ENCODE measurements at places on chromosomes 6 and 20.

- DNase-seq, result no peak
Measured at GRCh38 chr6:37826188-37826587, 6.7 kb downstream of the ZFAND3 start.

GRCh38 chr20:36720510-36720909 is 25.4 kb downstream of the NDRG3 start:
- no peak for DNase-seq

- no peak for DNase-seq
Measured at GRCh38 chr6:132933090-132933489, 118.7 kb downstream of the RPS12 start.

- DNase-seq, result no peak
Measured at GRCh38 chr6:116543149-116543548, 2.3 kb downstream of the TRAPPC3L start.

GRCh38 chr6:104162036-104162669 is 697.6 kb downstream of the HACE1 start:
- DNase-seq, result no peak

GRCh38 chr6:93828553-93828952 is 409.2 kb upstream of the EPHA7 start:
- DNase-seq, result no peak

GRCh38 chr6:31049518-31049917 is 39.2 kb downstream of the MUC22 start:
- no peak for DNase-seq

DNA sequence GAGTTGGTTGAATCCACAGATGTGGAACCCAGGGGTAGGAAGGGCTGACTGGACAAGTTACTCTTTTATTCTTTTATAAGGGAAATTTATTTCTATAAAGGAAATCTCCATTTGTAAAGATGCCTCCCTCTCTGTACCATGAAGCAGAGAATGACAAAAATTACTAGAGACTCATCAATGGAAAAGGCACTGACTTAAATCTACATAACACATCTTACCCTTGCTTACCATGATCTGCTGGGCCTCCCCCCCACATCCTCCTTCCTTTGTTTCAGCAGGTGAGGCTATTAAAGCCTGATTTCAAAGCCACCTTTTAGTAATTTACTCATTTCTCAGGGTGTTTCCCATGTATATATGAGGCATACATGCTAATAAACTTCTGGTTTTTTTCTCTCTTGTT is 130.2 kb upstream of the HDDC2 start:
- no peak for DNase-seq

DNA sequence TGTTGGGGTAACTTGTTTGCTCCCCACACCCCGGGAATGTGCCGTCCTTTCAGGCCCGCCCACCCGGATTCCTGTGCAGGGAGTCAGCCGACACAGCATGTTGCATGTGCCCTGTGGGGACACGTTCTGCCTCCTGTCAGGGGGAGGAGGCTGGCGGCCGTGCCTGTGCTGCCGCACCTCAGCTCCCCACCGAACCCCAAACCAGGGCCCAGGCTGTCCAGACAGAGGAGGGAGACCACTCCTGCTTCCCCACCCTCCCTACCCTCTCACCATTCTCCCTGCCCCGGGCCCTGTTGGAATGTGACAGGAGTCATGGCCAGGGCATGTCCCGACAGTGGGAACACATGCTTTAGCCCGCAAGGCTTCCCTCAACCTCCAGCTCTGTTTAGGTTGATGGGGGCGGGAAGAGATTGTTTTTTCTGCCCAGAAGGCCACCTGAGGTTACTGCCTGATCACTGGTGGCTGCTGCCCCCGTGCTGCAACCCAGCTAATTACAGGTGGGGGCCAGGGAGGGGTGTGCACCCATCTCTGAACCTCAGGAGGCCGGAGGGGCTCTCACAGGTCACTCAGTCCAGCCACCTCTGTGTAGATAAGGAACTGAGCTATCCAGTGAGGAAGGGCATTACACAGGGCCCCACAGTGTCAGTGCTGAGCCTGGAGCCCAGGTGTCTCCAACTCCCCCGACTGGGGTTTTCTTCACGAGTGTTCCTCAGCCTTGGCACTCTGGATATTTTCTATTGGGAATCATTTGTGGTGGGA is 13.6 kb downstream of the LRRC73 start:
- DNase-seq, result peak; percentile 26

- no peak for DNase-seq
Measured at GRCh38 chr6:7617801-7618764, 28.1 kb downstream of the SNRNP48 start.

DNA sequence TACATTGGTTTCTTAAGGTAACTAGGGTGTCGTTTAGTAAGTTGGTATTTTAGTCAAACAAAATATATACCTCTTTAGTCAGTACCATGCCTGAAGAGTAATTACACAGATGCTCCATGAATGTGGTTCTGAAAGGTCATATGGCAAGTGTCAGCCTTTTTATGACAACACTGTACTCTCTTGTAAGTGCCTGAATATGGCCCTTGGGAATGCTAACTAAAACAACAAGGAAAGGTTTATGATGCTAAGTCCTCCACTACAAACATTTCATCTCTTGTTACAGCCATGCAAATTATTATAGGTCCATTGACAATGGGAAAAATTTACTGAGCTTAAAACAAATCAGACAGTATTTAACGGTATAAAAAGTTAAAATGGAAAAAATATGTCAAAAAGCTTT is 39.0 kb upstream of the SUPT3H start:
- no peak for DNase-seq

DNA sequence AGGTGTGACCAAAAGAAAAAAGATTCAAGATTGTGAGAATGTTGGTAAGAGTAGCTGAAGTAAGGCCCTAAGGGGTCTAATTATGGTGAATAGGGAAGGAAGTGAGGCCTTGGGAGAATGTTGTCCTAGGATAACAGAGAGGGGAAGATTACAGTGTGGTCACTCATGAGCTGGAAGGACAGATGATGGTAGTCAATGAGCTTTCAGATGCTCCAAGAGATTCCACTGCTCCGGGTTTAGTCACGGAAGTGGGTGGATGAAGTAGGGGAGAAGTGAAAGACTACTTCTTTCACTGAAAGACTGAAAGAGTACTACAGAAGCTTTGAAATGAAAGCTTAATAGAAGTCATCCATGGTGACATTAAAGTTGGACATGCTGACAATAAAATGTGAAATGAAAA is 108.5 kb downstream of the MMS22L start:
- no peak for DNase-seq

DNA sequence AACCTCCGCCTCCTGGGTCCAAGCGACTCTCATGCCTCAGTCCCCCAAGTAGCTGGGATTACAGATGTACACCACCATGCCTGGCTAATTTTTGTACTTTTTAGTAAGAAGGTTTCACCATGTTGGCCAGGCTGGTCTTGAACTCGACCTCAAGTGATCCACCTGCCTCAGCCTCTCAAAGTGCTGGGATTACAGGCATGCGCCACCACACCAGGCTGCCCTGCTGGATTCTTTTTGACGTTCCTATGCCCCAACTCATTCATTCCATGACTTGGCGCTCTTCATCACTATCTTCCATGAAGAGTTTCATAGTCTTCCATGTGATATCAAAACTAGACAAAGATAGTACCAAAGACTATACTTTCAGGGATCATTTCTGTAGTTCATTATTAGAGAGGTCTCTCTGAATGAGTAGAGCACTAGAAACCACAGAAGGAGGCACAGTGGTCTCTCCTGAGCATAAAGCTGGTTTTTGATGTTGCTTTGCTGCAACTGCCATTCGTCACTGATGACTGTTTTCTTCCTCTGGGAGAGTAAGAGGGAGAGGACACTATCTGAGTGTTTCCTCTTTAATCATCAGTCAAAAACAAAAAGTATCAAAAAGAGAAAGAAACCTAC is 23.5 kb downstream of the DNAAF9 start:
- DNase-seq, result no peak

DNA sequence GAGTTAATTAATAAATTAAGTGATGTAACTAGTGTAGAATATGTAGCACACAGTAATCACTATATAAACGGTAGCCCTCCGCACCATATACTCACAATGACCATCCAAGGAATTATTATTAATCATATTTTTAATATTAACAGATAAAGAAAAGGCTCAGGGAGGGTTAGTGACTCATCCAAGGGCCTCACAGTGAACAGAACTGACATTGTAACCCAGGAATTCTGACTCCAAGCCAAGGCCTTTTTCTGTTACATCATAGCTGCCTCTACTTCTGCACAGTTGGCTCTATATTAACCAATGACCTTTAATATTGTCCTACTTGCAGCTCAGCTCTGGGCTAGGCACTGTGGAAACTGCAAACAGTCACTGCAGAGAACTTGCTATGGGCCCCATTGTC is 117.5 kb upstream of the SIRPG start:
- DNase-seq, result no peak

DNA sequence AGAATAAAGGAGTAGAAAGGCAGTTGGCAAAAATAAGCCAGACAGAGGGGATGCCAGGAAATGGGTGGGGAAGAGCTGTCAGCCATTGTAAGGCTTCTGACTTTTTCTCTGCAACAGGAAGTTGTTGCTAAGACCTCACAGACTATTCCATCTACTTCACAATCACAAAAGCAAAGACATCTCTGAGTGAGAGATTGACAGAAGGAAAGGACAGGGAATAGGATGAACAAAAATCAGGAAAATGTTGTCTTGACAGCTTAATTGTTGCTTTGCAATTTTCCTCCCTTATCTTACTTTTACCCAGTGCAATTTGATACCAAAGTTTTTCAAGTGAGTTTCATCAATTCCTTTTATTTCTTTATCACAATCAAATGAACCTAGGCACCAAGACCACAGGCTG is 291.2 kb downstream of the CBLN4 start:
- no peak for DNase-seq

GRCh38 chr20:19497064-19497463 is 261.0 kb upstream of the RIN2 start:
- DNase-seq, result no peak

DNA sequence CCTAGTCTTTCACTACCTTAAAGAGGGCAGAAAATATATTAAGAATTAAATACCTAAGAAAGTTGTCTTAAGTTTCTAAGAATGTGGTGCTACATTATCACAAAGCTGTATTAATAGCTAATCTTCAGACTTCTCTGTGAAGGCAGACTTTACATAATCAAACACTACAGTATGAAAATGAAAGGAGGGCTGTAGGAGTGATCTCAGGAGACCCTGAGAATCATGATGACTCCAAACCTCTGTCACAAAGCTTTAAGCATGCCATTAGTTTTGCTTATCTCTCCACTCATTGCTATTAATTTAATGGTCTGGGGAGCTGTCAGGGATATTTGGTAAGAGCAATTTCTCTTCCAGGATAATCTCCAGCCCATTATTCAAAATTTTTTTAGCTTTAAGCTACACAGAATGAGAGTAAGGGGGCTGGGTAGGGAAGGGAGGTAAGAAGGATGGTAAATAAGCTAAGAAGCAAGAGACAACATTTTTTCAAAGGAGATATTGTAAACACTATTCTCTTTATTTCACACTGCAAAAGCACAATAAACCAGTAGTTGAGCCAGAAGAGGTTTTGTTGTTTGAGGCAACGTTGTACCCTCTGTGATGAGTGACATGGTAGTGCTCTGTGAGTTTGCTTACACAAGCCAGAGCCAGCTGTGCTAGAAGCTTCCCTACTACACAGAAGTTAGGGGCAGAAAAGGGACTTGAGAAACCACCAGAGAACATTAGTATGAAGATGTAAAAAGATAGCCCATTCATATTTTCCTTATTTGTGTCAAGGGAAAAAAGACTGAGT is 258.8 kb downstream of the GMDS start:
- no peak for DNase-seq

DNA sequence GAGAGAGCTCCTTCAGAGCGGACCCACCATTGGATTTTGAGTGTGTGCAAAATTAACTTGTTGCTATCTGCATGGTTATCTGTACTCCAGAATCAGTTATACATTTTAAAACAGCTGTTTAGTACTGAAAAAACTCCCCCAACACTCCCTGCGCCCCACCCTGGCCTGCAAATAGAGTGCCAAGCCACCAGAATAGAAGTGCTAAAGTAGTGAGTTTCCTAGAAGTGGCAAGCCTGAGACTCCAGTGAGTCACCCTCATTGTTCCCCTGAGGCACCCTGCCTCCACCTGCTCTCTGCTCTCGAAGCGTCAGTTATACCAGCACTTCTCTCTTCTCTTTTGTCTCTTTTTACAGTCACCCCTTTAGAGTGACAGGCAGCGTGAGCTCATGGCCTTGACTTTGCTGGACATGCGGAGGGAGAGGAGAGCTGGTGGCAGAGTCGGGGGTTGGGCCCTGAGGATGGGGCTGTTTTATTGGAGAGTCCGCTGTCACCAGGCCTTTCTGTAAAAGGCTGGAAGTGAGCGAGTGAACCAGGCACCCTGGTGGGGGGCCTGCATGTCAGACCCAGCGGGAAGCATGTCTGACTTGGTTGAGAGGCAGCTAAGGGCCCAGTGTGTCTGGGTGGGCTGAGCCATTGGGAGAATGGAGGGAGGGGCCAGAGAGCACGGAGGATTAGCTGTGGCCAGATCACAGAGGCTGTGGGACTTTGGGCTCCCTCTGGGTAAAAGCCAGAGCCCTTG is 10.4 kb downstream of the IGF2R start:
- peak; percentile 66 for DNase-seq

DNA sequence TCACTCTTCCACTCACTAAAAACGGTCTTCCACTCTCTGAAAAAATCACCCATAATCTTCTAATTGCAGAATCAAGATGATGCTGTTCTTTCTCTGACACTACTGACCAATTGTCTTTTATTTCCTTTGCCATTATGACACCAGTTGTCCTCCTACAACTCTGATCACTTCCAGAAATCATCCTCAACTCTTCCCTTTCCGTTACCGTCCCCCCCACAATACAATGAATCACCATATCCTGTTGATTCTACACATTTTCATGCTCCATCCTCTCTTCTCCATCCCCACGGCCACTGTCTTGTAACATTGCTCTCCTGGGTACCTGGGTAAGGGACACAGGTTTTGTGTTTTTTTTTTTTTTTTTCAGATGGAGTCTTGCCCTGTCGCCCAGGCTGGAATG is 2.5 kb upstream of the PPP2R5D start:
- no peak for DNase-seq

DNA sequence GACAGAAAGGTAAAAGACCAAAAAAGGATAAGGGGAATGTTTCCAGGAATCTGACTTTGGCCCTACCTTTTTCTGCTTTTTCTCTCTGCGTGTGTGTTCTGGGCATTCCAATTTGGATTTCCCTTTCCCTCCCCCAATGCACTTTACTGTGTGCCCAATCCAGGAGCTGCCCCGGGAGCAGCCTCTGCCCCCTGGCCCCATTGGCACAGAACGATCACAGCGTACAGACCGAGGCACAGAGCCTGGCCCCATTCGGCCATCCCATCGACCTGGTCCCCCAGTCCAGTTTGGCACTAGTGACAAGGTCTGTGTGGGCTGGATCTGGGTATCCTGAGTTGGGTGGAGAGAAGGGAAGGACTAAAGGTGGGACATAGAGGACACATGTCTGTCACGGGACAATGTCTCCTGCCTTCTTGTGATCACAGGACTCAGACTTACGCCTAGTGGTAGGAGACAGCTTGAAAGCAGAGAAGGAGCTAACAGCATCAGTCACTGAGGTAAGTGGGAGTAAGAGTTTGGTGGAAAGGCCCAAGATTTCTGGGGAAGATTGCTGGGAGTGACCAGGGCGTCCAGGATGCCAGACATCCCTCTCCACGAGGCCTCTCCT is 14.6 kb downstream of the PRRC2A start:
- no peak for DNase-seq

Measured in CD4-positive, alpha-beta T cell treated with Interleukin-10 for 1 hour (primary cell).